Osteoblast (primary cell): ENCODE measurements at places on chromosomes 3 and 15. TPM values are rescaled to one million over a fixed set of nuclear protein-coding genes. Genes with fewer than 3 reads are reported as not detected.

TF gene
- 0.36 and 0.88 TPM in 2 replicates for total RNA-seq

MKRN3 gene
- 0.36 and 0.59 TPM in 2 replicates for total RNA-seq

CTXN2 gene
- not detected in 2 replicates for total RNA-seq

PLSCR1 gene
- 35.1 and 48.3 TPM in 2 replicates for total RNA-seq

C3orf85 gene
- total RNA-seq: not detected in 2 replicates

CLDN16 gene
- total RNA-seq: under 0.01 TPM in 1 of 2 replicates, not detected in the other

RAB5A gene
- total RNA-seq: 69.1 and 88.1 TPM in 2 replicates

IL5RA gene
- total RNA-seq: not detected in 2 replicates

GOLGA8J gene
- total RNA-seq: 0.29 TPM in 1 of 2 replicates, not detected in the other

MAP1A gene
- total RNA-seq: 117 and 121 TPM in 2 replicates
